ENCODE measurements at places on chromosomes 3 and 15.

GRCh38 chr3:127819656-127820055 is 2.7 kb downstream of the MGLL start:
- DNase-seq = no peak

- no peak for DNase-seq
These were observed 43.7 kb upstream of the NECTIN3 start for GRCh38 chr3:111027868-111028267.

- no peak for DNase-seq
These were observed 122.8 kb downstream of the CACNA1D start for GRCh38 chr3:53616971-53617892.

GRCh38 chr15:50358845-50359244 is 3.8 kb upstream of the GABPB1 start:
- DNase-seq = no peak

DNA sequence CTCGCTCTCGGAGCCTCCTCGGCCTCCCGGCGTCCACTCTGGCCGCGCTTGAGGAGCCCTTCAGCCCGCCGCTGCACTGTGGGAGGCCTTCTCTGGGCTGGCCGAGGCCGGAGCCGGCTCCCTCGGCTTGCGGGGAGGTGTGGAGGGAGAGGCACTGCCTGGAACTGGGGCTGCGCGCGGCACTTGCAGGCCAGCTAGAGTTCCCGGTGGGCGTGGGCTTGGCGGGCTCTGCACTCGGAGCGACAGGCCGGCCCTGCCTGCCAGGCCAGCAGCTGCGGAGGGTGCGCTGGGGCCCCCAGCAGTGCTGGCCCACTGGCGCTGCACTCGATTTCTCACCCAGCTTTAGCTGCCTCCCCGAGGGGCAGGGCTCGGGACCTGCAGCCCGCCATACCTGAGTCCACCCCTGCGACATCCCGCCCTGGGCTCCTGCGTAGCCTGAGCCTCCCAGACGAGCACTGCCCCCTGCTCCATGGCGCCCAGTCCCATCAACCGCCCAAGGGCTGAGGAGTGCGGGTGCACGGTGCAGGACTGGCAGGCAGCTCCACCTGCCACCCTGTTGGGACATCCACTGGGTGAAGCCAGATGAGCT is 765.0 kb downstream of the IGSF11 start:
- DNase-seq = no peak

GRCh38 chr3:49377483-49377882 is 19.3 kb upstream of the GPX1 start:
- DNase-seq = no peak

DNA sequence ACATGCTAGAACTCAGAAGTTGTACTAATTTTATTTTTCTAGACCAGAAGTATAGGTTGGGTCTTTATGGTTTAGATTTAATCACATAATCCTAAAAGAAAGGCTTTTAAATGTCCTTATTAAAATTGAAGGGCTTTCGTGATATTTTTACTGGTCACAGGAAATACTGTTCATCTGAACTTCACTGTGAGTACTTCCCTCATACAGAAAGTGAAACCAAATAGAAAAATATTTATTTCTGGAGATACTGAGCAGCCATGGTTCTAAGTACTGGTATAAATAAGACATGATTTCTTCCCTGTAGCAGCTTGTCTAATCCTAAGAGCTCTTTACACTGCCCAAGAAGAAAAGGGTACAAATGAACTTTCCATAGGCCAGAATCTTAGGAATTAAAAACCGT is 2.0 kb downstream of the SNRK start:
- no peak for DNase-seq

DNA sequence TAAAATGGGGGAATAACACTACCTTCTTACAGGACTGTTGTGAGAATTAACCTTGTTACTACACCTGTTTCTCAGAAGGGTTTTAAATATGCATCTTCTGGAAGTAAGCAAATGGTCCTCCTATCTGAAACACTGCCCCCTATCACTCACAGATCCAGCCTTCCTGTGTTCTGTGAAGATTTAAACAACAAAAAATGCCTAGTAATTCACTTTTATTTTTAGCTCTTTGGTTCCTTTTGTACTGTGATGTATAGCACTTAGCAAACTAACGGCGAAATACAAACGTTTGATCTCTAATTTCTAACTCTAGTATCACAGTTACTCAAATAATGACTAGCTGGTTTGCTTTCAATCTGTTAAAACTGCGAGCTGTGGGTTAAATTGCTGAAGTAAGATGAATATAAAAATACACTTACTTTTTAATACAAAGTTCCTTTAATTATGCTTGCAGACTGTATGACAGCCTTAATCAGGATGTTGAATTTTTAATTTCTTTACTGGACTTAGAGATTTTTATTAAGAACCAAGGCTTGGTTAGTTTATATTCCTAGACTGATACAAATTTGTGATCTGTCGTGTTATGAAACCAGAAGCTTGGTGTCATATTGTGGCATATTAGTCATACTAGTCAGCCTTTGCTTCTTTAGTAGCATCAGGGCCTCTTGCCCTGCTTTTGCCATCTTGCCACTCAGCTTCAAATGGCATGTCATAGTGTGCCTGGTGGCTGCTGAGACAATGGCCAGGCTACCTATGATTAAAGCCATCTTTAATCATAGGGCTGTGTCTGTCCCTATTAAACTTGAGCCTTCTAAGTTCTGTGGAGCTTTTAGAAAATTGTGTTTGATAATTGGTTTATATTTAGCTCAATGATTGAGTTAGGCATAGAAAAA is 9.2 kb downstream of the EIF3J start:
- DNase-seq = no peak

GRCh38 chr3:5205165-5205941 is 17.8 kb downstream of the EDEM1 start:
- DNase-seq = no peak

DNA sequence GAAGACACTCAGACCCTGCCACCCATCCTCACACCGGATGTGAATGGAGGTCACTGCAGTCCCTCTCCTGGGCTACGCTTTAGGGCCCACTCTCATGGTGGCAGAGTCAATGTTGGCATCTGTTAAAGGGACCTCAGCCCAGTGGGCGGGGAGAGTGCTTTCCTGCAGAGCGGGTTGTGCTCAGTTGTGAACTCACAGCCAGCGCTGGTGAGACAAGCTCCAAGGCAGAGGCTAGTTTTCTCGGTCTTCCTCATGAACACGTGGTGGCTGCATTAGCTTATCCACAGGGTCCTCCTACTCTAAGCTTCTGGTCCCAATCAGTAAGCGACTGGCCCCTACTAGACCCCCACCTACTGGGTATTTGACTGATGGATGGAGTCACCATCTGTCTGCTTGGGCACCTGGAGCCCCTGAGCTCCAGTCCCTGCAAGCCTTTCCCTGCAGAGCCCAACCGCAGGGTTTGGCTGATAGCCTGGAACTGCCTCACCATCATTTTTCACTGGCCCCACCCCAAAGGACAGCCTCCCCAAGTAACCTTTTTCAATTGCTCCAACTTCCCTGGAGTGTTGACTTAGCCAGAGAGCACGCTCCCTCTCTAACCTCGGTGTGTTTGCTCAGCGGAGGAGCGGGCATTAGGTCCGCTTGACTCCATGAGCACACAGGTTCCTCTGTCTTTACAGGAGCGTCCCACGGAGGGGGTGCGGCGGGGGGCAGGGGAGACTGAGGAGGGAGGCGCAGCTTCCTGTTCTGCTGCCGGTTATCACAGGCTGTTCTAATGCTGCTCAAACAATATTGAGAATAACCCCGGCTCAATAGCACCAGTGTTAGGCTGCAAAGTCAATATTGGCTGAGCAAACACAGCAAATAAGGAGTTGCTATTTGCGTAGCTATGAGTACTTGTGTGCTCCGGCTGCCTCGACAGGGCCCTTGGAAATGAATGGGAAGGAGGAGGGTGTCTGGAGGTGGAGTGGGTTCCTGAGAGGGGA is 141.7 kb downstream of the RPLP1 start:
- peak; percentile 71 for DNase-seq

GRCh38 chr15:31360843-31361763 is 34.5 kb downstream of the KLF13 start:
- DNase-seq = peak; percentile 54

GRCh38 chr3:9653565-9654248 is 4.4 kb downstream of the MTMR14 start:
- DNase-seq = no peak

DNA sequence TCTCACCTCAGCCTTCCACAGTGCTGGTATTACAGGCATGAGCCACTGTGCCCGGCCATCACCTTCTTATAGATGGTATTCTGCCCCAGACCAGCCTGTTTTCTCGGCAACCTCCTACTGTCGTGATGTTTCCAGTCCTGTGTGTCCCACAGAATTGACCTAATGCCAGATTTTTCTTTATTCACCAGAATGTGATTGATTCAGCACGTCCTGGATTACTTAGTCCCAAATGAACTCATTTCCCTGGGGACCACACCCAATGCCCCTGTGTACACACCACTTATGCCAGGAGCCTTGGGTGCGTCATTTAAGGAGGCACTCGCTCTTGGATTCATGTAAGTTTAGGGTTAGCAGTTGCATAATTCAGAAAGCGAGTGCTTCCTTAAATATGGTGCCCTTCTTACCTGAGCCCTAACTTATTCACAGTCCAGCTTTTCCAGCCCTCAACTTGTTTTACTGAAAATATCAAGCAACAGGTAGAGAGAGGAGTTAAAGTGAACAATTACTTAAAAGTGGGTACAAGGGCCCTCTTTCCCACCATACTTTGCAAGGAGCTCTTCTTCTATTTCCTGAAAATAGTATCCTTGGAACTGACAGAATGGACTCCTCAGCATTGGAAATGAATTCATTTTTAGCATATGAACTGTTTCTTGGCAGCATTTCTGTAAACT is 64.6 kb upstream of the UBE2E1 start:
- DNase-seq = no peak

DNA sequence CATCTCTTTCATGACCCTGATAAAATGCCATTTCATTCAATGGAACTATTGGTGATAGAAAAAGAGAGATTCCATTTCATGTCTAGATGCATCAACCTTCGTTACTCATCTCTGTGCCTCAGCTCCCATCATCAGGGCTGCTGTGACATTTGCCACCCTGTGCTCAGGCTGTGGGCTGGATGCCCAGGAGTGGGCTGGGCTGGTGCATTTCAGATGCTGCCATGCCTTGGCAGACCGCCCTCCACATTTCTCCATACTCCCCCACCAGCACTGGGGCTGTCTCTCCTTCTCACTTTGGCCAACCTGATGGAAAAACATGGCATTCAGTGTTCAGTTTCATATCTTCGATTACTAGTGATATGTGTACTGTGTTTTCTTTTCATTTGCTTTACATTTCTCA is 59.1 kb downstream of the DNASE1L3 start:
- DNase-seq = no peak

DNA sequence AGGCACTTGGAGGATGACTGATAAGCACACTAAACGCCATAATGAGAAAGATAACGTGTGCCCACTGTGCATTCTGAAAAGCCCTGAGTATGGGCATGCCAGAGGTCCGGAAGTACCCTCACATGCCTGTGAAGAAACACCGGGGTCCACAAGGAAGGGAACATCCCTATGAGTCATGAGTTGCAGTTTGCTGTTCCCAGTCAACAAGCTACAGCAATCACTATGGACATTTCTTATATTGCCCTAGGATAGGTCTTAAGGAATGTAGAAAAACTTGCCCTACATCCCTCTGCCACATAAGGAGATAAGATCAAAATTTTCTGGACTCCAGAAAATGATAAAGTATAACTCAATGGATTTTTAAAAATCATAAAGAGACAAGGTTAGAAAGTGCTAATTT is 9.9 kb downstream of the MB21D2 start:
- no peak for DNase-seq

DNA sequence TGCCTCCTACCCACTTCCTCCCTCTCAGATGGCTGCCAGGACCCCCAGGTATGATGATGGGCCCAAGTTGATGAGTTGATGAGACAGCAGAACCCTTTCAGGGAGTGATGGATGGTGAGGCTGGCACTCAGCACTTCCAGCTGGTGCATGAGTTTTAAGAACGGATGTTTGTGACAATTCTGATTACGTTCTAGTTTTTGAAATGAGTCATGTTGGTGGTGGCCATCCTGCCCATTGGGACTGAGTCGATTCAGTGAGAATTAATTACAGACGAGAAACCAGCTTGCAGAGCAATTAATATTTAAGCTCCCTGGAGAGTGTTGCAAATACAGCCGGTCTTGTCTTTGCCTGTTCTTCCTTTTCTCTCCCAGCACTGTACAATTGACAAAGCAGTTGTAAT is 56.9 kb upstream of the NR2C2 start:
- no peak for DNase-seq

GRCh38 chr3:154210986-154211385 is 89.8 kb downstream of the ARHGEF26 start:
- DNase-seq = no peak
